Stimulated activated CD8-positive, alpha-beta memory T cell treated with anti-CD3 and anti-CD28 coated beads, Interleukin-7, amount 100 ng/mL, for 48 hours (primary cell): ENCODE measurements at places on chromosomes 11 and 22.
A peak's percentile ranks its signal among the peaks of the same experiment; 100 is the strongest.

GRCh38 chr22:45341498-45341897 lies 31.8 kb downstream of the FAM118A start:
- peak; percentile 57 for DNase-seq

GRCh38 chr11:1421291-1421690 lies 31.6 kb downstream of the BRSK2 start:
- no peak for DNase-seq

- peak; percentile 8 for DNase-seq
Observed at GRCh38 chr11:120612513-120613263, 101.1 kb downstream of the GRIK4 start.

DNA sequence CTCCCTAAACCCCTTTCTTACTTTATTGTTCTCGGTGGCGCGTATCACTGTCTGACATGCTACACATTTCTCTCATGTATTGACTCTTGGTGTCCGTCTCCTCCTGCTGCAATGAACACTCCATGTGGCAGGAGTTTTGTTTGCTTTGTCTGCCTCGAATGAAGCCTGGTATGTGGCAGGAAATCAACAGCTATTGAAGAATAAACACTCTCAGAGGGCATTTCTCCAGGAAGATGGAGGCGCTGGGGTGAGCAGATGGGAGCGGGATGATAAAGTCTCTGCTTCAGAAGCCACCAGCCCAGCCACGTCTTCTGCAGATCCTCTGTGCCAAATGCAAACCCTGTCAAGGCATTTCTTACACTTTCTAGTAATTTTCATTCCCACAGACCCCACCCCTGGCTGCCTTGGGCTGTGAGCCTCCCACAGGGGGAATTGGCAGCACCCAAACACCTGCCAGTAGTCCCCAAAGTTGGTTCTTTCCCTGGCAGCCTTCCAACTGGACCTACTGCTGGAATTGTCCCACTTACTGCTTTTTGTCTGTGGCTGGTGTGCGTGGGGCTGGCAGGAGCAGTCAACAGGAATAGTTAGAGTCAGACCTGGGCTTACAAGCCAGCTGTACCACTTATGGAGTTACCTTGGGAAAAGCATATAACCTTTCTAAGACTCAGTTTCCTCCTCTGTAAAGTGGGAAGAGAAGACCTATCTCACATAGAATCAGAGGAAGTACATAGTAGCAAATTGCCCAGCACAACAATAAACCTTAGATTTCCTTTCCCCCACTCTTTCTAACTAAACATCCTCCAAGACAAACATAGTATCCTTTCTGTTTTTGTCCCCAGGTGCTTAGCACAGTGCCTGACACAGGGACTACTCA lies 13.3 kb upstream of the IL10RA start:
- no peak for DNase-seq

DNA sequence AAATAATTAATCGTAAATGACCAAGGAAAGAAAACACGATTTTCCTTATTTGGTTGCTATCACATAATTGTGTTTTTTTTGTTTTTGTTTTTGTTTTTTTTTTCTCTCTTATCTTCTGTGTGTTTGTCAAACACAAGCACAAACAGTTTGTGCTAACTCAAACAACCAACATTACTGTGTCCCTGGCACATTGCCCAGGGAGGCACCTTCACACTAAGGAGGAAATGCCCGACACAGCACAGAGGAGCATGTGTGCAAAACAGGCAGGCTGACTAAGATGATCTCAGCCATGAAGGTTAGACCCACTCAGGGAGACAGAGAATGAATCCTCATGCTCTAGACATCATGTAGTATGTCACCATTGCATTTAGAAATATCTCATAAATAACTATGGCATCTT lies 130.1 kb downstream of the SOX6 start:
- no peak for DNase-seq
